ENCODE measurements at places on chromosomes 4 and X.
A peak's percentile ranks its signal among the peaks of the same experiment; 100 is the strongest.

DNA sequence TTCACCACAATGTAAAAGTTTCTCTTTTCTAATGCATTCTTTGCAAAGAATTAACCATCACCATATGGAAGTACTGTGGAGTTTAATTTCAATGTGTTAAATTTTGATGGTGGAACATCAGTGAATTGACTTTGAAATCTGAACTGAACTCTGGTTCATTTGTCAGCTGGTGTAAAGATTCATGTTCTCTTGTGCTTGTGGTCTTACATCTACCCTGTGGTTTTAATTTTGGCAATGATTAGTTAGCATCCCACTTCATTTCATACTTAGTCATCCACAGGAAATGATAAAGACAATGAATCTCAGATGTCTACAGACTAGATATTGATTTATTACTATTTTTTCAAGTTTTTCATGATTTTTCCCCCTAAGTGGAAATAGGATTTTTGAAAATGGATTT lies 77.8 kb downstream of the GRID2 start:
- no peak for DNase-seq

- DNase-seq: no peak
Observed at GRCh38 chr4:121156822-121157769, 7.0 kb downstream of the TNIP3 start.

- DNase-seq: no peak
Observed at GRCh38 chrX:138923805-138924204, 212.3 kb upstream of the FGF13 start.

- DNase-seq: no peak
Observed at GRCh38 chrX:13755254-13755653, 20.7 kb downstream of the OFD1 start.

- no peak for DNase-seq
Observed at GRCh38 chr4:109622626-109623025, 62.6 kb downstream of the MCUB start.

GRCh38 chr4:168981460-168981859 lies 28.6 kb downstream of the CBR4 start:
- no peak for DNase-seq

GRCh38 chr4:48129307-48130014 lies 4.6 kb downstream of the TXK start:
- DNase-seq: peak; percentile 79

DNA sequence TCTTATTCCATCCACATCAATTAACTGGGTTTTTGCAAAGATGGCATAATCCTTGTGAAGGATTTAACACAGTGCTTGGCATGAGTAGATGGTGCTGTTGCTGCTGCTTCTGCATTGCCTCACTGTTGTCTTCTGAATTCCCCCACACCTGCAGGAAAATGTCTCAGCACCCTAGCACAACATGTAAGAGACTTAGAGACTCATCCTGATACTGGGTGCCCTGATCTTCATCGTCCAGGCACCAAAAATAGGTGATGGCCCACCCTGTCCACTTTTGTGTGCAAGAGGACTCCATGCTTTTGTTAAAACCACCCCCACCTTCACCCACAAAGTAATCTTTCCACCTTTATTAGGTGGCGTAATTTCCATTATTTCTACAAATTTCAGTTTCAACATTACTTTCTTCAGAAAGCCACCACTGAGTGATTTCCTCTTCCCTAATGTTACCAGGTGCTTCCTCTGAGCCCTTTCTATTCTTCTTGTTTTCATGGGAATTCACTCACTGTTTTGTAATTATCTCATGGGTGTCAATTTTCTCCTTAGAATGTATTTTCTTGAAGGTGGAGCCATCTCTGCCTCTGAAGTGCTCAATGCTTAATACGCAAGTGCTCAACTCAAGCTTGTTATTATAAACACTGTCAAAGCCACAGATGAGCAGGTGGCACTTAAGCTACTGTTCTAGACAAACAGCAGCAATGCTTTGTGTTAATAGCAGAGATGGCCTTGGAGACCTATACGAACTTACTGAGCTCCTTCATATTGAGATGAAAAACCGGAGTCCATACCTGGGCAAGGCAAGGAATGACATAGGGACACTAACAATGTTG lies 89.5 kb downstream of the HS3ST1 start:
- DNase-seq: no peak

DNA sequence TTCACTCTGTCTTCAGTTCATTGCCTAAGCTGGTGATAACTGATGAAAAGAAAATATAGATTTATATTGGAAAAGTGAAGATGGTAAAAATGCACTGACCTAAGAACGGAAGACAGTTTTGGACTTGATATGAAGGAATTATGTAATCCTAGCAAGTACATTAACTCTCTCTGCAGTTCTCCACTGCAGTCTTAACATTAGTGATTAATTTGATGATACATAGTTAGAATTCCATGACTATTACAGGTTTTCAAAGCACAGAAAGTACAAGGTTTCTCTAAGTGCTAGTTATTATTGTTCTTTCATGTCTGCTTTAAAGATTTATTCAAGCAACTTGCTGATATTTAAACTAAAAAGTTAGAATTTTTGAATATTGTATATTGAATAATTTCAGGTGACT lies 1591.7 kb upstream of the ADGRL3 start:
- DNase-seq: no peak

- no peak for DNase-seq
Observed at GRCh38 chrX:103309860-103310554, 783 bp downstream of the BEX2 start.

- no peak for DNase-seq
Observed at GRCh38 chr4:66372706-66373105, 702.4 kb upstream of the EPHA5 start.

DNA sequence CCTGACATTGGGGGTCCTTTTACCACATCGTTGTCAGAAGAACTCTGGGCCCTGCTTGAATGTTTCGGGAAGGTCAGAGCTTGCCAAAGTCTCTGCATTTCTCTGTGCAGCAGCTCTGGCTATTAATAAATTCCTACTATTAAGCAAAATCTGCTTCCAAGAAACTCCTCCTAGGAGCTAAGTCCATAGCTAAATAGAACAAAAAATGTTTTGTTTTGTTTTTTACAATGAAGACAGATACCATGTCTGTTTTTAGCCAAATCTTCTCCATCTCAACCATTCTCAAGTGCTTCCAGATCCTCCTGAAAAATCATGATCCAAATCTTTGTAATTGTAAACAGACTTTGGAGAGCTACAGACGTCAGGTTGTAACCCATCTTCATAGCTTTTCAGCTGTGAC lies 161.6 kb downstream of the SPATA18 start:
- no peak for DNase-seq

- DNase-seq: no peak
Observed at GRCh38 chrX:110381216-110381615, 22.6 kb downstream of the RTL9 start.

GRCh38 chr4:121658125-121658524 lies 38.7 kb downstream of the ANXA5 start:
- DNase-seq: no peak

- DNase-seq: no peak
Observed at GRCh38 chrX:65910899-65911298, 129.0 kb downstream of the VSIG4 start.

- no peak for DNase-seq
Observed at GRCh38 chrX:136179133-136179532, 31.8 kb downstream of the FHL1 start.

- DNase-seq: no peak
Observed at GRCh38 chr4:19776929-19777328, 474.8 kb upstream of the SLIT2 start.

DNA sequence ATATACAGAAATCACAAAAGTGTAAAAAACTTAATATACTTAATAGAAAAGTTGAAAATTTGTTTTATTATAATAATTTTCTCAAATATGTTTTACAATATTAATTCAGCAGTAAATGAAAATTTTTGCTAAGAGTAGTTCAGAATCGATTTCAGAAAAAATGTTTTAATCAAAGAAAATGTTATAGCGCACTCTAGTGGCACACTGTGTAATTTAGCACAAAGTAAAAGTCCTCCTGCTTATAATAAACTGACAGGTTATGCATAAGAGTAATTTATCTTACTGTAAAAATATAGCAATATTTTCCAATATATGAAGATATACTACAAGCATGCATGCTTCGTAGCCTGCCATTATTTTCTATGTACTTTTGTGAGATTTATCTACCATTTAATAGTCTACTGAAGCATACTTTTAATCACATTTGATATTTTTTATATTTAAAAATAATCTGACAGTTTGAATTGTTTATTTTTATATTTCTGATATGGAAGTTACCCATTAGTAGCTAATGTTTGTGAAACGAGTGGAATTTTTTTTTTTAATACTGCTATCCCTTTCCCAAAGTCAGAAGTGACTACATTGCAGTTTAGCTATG lies 217.9 kb upstream of the KLHL4 start:
- DNase-seq: no peak

GRCh38 chr4:155819066-155819465 lies 47.0 kb downstream of the ASIC5 start:
- DNase-seq: no peak

DNA sequence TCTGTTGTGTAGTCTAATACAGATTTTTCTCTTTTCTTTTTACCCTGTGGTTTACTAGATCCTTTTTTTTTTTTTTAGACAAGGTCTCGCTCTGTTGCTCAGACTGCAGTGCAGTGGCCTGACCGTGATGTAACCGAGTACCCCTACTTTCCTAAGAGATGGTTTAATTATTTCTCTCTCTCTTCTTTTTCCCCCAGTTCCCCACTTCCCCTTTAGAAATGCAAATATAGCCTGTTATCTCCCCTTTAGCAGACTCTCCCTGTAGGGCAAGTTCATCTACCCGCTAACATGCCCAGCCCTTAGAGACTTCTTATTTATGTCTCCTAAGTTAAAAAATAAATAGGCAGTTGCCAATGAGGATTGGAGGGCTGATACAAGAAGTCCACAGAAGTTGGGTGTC lies 4.5 kb downstream of the SNX25 start:
- no peak for DNase-seq

GRCh38 chr4:94540476-94540875 lies 88.7 kb downstream of the PDLIM5 start:
- no peak for DNase-seq

DNA sequence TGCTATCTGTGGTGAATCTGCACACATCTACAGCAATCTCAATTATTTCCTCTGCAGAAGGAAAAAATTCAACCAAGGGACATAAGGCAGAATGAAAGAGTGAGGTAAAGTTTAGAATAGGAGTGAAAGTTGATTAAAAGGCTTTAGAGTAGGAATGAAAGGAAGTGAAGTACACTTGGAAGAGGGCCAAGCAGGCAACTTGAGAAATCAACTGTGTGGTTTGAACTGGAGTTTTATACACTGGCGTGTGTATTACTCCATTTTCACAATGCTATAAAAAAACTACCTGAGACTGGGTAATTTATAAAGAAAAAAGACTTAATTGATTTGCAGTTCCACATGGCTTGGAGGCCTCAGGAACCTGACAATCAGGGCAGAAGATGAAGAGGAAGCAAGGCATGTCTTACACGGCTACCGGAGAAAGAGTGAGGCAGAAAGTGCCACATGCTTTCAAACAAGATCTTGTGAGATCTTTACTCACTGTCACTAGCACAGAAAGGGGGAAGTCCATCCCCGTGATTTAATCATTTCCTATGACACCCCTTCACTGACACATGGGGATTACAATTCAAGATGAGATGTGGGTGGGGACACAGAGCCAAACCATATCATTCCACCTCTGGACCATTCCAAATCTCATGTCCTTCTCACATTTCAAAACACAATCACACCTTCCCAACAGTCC lies 234.8 kb downstream of the IL15 start:
- DNase-seq: no peak

DNA sequence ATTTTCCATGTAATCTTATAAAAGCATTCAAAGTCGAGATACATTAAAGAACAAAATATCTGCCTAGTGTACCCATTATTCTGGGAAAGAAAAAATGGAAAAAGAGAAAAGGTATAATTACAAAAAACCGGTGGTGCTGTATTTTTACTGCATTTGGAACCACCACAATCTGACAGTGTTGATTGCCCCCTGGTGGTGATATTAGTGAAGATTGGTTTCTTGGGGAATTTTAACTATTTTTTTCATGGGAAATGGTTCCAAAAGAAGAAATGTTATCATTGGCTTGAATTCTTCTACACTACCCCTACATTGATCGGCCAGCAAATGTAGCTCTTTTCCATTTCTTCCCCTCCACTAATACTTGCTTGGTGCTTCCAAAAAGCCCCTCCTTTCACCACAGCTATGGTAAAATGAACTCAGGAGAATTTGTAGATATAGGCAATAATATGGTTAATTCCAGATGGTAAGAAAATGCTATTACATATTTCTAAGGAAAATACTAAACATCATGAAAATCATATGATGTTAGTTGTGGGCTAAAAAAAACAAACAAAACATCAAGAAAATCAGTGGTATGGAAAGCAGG lies 50.0 kb downstream of the COX18 start:
- DNase-seq: no peak

DNA sequence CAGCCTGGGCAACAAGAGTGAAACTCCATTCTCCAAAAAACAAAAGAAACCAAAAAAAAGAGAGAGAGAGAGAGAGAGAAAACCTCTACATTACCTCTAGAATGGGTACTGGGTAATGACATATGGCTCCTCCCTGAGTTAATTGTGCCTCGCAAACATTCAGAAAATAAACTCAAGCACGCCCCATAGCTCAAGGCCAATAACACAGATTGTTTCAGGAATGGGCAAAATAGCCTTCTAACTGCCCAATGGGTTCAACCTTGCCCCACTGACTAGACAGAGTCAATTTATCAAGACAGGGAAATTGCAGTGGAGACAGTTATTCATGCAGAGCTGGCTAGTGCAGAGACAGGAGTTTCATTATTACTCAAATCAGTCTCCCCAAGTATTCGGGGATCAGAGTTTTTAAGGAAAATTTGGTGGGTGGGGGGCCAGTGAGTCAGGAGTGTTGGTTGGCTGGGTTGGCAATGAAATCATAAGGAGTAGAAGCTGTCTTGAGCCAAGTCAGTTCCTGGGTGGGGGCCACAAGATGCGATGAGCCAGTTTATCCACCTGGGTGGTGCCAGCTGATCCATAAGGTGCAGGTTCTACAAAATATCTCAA lies 25.1 kb downstream of the NIPAL1 start:
- no peak for DNase-seq

GRCh38 chr4:76198411-76199237 lies 15.0 kb downstream of the SCARB2 start:
- DNase-seq: peak; percentile 70

DNA sequence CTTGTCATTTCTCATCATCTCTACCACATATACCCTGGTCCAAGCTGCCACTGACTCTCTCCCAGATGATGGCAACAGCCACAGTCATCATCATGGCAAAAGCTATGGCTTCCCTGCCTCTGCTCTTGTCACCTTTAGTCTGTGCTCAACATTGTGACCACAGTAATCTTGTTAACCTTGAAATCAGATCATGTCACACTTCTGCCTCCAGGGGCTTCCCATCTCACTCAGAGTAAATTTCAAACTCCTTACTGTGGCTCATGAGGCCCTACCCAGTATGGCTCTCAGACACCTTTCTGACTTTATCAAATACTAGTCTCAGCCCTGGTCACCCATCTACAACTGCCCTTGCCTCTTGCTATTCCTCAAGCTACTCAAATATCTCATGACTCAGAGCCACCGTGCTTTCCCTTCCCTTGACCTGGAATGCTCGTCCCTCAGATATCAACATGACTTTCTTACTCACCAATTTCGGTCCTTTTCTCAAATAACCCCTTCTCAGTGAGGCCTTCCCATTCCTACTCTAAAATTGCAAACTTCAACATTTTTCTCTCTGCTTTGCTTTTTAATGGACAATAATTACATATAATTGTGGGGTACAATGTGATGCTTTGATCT lies 41.1 kb upstream of the STIM2 start:
- no peak for DNase-seq

GRCh38 chr4:36164900-36165630 lies 79.2 kb downstream of the ARAP2 start:
- no peak for DNase-seq

GRCh38 chrX:68175562-68175961 lies 257.7 kb downstream of the OPHN1 start:
- DNase-seq: no peak
